NCI-H1092 treated with DMSO at 0.1 percent for 48 hours (cell line): ENCODE measurements at places on chromosomes 6 and 20.
A peak's percentile ranks its signal among the peaks of the same experiment; 100 is the strongest.

- peak; percentile 29 for DNase-seq
Observed at GRCh38 chr20:3239026-3239866, at the start of gene SLC4A11. TSS of gene SLC4A11 (minus strand) at chr20:3239190. CDS start at chr20:3239137, 53 bp downstream.

GRCh38 chr6:130794010-130794697 is 33.1 kb upstream of the SMLR1 start:
- no peak for DNase-seq

DNA sequence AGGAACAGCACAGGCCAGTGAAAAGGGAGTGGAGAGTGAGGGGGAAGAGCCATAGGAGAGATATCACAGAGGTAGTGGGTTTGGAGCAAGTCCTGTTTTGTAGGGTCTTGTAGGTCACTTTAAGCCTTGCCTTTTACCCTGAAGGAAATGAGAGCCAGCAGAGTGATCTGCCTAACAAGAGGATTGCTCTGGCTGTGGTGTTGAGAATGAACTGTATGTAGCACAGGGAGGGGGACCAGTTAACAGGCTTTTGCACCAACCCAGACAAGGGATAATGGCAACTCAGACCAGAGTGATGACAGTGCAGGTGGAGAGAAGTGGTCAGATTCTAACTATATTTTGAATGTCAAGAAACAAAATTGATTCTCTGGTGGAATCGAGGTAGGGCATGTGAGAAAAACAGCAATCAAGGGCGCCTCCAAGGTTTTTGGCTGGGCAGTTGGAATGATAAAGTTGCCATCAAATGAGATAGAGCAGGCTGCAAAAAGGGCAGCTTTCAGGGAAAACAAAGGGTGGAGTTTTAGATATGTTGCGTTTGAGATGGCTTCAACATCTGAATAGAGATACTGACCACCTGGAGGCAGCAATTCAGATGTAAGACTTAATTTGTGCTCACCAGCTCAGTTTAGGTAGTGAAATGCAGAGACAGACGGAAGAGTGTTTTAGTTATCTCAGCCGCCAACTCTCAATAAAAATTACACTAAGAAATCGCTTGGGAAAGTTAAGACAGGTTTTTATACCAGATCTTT is 134.4 kb upstream of the BTBD3 start:
- DNase-seq: no peak

DNA sequence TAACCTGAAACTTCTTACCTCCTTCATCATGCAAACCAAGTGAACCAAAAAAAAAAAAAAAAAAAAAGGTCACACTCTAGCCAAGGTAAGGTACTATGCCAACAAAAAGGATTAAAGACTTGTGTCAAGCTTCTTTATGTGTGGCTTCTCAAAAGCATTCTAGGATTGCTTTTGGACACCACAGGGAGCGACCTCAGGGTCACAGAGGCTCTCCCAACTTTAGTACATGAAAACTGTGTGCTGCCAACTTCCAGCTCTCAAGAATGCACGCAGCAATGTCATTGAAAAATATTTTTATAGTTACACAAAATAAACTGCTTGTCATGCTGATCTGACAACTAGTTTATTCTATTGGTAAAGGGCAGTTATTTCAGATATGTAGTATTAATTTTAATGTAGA is 243.8 kb downstream of the PLCB1 start:
- no peak for DNase-seq

GRCh38 chr20:13863244-13863643 is 78.4 kb downstream of the NDUFAF5 start:
- no peak for DNase-seq

DNA sequence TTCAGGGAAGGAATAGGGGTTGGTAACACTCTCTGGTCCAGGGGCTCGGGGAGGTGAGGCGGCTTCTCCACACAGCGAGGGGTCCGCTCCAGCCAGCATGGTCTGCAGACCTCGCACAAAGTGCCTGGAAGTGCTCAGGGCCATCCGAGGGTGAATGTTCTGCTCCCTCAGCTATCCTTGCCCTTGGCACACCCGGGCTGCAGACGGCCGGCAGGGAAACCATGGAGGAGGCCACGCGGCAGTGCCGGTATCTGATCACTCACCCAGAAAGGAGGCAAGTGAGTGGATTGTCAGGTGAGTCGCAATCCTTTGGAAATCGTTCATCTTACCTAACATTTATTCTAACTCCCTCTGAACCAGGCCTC is 62.0 kb downstream of the DLL1 start:
- DNase-seq: no peak

- no peak for DNase-seq
Observed at GRCh38 chr20:41049451-41049850, 20.8 kb downstream of the TOP1 start.

DNA sequence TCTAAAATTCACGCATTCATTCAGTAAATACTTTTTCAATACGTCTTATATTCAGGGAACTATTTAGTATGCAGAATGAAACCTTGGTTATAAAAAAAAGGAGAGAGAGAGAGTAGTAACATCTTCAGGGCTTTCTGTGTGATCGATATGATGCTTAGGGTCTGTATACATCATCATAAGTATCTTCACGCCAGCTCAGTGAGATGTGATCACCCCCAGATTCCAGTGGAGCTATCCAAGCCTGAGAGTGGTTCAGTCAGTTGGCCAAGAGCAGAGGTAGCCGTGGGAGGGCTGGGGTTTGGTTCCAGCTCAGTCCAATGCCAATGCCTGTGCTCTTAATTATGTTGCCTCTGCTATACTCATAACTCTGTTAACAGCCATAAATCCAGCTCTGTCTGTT is 8.6 kb downstream of the CD83 start:
- DNase-seq: no peak

DNA sequence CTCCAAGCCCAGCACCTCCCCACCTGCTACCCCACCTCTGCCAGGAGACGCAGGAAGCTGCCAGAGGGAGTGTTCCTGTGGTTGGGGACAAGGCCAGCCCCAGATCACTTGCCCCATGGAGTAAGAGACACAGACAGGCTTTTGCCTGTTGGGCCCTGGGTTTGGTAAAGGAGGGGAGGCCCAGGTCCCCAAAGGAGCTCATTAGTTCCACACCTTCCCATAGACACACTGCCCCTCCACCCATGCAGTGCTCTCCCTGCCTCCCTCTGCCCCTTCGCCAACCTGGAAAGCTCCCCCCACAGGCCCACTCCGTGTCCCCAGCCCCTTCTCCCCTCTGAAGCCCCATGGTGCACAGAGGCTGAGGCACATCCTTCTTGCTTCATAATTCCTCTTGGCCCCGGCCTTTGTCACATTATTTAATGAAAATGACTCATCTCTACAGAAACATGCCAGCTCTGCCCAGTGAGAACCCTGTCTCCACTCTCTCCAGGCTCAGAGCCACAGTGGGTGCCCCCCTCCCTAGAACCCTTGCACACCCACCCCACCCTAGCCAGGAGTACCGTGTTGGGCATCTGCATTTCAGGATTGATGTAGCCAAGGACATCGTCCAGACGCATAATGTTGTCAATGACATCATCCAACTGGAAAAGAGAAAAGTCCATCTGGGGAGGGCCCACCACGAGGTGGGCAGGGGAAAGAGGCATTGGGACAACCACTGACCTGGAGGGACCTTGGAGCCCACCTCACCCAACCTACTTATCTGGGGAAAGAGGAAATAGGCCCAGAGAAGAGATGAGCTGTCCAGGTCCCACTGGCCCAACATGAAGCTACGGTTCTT is 46.0 kb downstream of the TFEB start:
- DNase-seq: no peak

- DNase-seq: no peak
Observed at GRCh38 chr6:127288705-127289104, 22.0 kb downstream of the RNF146 start.
